Forelimb muscle (tissue), 1 donor: ENCODE measurements at places on chromosomes 5 and 9. TPM values are rescaled to one million over a fixed set of nuclear protein-coding genes. Genes with fewer than 3 reads are reported as not detected.

DNA sequence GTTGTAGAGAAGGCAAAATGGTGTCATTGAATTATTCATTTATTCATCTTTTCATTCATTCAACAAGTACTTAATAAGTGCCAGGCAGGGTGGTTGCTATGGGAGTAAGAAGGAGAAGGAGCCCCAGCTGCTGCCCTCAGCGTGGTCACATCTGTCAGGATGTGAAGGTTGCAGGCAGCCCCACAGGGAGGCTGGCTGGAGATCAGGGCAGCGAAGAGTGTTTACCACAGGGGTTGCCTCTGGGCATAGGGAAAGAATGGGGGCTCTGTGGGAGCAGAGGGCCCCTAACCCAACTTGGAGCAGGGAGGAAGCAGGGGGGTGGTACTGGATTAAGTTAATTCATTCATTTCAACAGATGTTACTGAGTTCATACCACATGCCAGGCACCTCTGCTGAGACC, 6.0 kb downstream of the PCDH12 start:
- no peak for DNase-seq

GRCh38 chr9:69759021-69759420, 790 bp downstream of the PTAR1 start:
- no peak for DNase-seq

GRCh38 chr5:149865746-149866145, 78.8 kb downstream of the PDE6A start:
- no peak for DNase-seq

DNA sequence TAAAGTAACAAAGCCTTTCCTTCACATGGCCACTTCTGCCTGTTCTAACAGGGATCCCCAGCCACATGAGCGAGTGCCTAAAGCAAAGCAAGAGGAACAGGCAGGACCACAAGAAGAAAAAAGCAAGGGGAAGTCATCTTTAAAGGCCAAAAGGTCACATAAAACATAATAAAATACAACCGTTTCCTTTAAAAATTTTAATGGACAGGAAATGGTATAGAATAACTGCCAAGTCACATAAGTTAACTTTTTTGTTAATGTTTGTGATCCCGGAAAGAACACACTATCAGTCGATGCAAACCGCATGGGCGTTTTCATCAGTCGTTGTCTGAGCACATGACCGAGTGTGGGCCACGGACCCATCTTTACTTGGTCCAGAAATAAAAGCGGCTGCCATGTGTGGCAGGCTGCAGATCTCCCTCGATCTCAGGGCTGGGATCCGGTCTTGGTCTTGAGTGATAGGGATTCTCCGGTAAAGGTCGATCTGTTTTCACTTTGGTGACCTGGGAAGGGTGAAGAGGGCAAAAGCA, 15.6 kb downstream of the NDUFA8 start:
- DNase-seq = no peak

GRCh38 chr5:34865091-34865490, 26.1 kb downstream of the TTC23L start:
- DNase-seq = no peak

GRCh38 chr5:181170237-181170825, 22.9 kb downstream of the OR2V2 start:
- DNase-seq = no peak

Gene ADAMTS16
- 5.3 TPM for polyA plus RNA-seq

Gene NME5
- polyA plus RNA-seq = 0.85 TPM

- no peak for DNase-seq
Observed at GRCh38 chr5:33736510-33736909, 155.3 kb downstream of the ADAMTS12 start.

Gene FOXD4L5
- polyA plus RNA-seq = 0.90 TPM

Gene FOXI1
- polyA plus RNA-seq = not detected

DNA sequence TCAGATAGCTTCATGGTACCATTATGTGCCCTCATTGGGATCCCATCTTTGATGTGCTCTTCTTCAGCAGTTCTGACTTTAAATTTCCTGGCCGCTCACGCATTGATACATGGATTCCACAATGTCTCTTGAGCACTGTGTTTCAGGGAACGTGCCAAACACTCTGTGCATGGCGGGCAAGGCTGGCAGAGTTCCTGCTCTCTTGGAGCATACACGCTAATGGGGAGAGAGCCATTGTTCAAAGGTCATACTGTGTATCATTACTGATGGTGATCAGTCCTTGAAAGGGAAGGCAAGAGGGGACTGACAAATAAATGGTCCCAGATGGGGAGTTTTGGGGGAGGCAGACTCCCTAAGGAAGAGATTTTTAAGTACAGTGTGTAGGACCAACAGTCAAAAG, 52.3 kb downstream of the AMBP start:
- DNase-seq = no peak

DNA sequence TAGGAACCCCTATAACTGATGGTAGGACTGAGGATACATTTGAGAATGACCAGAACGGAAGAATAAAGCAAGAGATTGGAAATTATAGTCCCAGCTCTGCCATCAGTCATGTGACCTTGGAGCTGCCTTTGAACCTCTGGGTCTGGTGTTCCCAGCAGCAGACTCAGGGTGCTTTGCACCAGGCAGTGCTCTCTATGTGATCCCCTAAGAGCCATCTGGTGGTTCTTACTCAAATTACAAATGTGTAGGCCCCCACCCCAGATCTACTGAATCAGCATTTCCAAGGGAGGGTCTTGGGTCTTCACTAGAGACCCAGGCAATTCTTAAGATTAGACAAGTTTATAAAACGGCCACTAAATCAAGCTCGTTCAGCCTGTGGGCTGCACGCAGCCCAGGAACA, 40.2 kb upstream of the PRDM12 start:
- DNase-seq = no peak

GRCh38 chr5:134967607-134968006, at the start of gene CATSPER3:
TSS of gene CATSPER3 (plus strand) at chr5:134967907. CDS start at chr5:134967992, 85 bp downstream.
- no peak for DNase-seq

- no peak for DNase-seq
Observed at GRCh38 chr5:173420108-173420507, 91.9 kb upstream of the STC2 start.

Gene ACSL6
- polyA plus RNA-seq = 0.78 TPM

Gene EXOC3
- polyA plus RNA-seq = 39.3 TPM

Gene FRMD3
- polyA plus RNA-seq = 31.3 TPM

DNA sequence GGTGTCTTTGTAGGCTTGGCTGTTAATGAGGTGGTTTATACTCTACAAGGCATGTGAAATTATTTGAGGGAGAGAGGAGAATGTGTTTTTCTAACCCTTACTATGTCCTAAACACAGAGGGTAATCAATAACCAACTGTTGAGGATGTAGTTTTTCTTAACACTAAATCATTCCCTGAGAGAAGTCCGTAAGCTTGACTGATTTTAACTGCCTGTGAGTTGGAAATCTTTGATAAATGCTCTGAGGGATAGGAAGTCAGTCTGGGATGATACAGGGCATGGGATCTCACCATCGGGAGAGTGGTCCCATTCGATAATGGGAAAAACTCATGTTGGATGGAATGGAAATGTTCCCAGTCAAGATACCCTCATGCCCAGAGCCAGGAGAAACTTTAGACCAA, 249.6 kb downstream of the PDZD2 start:
- DNase-seq = no peak

Gene TOR4A
- 7.6 TPM for polyA plus RNA-seq

DNA sequence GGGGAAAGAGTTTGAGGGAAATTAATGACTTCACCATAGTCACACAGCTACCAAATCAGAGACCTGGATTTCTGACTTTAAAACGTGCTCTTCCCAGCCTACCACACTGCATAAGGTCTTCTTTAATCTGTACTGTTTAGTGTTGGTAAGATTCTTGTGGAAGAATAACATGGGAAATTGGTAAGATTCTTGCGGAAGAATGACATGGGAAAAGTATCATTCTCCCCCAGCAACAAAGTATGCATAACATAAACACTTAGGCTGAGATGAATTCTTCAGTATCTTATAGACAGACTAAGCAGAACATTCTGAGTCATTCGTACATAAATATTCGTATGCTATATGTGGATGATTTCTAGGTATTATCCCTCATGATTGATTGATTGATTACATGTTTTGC, 170.4 kb downstream of the FOCAD start:
- DNase-seq = no peak

- no peak for DNase-seq
Observed at GRCh38 chr9:127419348-127419747, 4.8 kb upstream of the ZNF79 start.

- DNase-seq = no peak
Observed at GRCh38 chr5:82754759-82755158, 322.4 kb downstream of the TMEM167A start.

- no peak for DNase-seq
Observed at GRCh38 chr5:152184266-152184665, 220.8 kb downstream of the NMUR2 start.

GRCh38 chr5:171984748-171985419, 21.6 kb downstream of the FBXW11 start:
- DNase-seq = no peak

Gene ADRA1B
- polyA plus RNA-seq = 0.24 TPM

Gene LHX6
- 5.1 TPM for polyA plus RNA-seq

Gene AQP7
- polyA plus RNA-seq = 1.9 TPM

Gene PDE8B
- polyA plus RNA-seq = 3.9 TPM

Gene PAPPA
- 0.49 TPM for polyA plus RNA-seq

DNA sequence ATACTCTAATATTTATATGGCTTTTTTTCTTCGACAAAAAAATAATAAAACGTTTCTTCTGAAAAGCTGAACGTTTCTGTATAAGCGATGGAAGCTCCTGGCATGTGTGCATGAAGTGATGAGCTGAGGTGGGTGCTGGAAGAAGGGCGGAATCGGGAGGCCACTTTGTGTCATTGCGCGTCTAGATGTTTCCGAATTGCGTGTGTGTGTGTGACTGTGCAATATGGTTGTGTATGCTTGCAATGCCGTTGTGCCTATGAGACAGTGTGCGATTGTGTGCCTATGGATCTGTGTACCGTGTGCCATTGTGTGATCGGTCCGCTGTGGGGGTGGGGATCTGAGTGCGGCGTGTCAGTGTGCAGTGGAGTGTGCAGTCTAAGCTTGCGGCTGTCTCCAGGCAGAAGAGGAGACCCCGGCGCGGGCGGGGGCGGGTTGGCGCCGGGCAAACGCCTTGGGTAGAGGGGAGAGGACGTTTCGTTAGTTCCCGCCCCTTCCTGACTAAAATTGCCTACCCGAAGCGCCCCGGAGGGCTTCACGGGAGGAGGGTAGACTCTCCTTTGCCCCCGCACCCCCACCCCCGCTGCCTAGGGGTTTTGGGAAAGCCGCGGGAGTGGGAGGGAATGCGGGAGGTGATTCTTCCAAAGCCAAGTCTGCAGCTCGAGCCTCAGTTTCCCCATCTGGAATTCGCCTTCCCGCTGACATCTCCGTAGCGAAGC, 24.2 kb downstream of the PCDHGC5 start:
- no peak for DNase-seq

- no peak for DNase-seq
Observed at GRCh38 chr9:108466304-108466703, 389.5 kb downstream of the ACTL7B start.
